Activated CD4-positive, alpha-beta T cell treated with anti-CD3 and anti-CD28 coated beads, Interleukin-2, amount 10 ng/mL, durations not matched to agents 24 days and 14 days (primary cell): ENCODE measurements at places on chromosomes 3 and 15.

DNA sequence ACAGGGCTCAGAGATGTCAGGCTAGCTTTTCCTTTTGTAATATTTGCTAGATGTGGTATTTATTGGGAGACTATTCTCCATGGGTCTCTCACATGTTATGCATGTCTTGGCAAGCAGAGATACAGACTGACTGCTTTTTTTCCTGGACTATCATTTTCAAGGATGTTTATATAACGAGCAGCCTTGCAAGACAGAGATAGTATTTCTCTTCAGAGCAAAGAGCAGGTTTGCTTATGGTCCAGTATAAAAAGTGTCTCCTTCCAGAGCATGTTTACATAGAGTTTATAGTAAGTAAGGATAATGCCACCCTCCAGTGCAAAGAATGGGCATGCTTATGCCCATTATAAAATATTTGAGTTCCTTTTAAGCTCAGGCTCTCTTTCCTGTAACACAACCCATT, 24.6 kb downstream of the GTF2E1 start:
- no peaks in the 10 kb centered on the region for H3K27me3 ChIP-seq
- no peak overlapping the region for H3K27ac ChIP-seq
- H3K4me1 ChIP-seq: peaks cover 26% of the 10 kb centered on the region
- H3K4me3 ChIP-seq: no peak overlapping the region

- peaks cover 39% of the 10 kb centered on the region for H3K36me3 ChIP-seq
- H3K27ac ChIP-seq: no peak overlapping the region
- H3K4me1 ChIP-seq: peaks cover 4% of the 10 kb centered on the region
- no peak overlapping the region for H3K4me3 ChIP-seq
- no peaks in the 10 kb centered on the region for H3K27me3 ChIP-seq
These were observed 162.9 kb downstream of the ITPR1 start for GRCh38 chr3:4656059-4656458.

DNA sequence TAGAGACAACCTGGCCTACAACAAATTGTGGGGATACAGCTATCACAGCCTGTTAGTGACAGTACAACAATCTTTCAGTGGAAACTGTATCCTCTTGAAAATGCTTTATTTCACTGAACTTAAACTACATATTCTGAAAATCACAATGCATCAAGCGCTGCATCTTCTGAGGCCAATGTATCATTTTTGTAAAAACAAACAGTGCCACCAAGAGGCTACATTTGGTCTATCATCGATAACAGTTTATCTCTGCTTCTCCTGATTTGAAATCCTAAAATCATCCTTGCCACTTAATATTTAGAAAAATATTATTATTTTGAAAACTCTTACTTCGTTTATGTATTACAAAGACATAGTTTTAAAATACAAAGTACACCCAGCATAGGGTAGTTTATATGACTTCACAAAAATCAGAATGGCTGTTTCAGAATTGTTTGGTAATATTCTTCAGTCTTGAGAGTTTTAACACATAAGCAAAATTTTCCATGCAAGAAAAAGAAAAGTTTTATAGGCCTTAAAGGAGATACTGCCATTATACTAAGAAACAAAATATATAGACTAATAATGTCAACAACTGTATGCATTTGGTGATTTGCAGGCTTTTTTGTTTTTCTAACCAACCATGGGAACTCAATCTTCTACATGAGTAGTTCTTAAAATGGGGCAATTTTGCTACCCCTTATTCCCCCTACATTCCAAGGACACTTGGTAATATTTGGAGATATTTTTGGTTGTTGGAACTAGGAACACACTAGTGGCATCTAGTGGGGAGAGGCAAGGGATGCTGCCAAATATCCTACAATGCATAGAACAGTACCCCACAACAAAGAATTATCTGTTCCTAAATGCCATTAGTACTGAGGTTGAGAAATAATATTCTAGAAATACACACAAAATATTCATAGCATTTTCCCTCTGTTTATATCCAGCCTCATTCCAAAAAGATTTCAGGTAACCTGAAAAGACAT, 42.3 kb downstream of the WDR72 start:
- H3K36me3 ChIP-seq: no peaks in the 10 kb centered on the region
- DNase-seq: no peak
- H3K4me3 ChIP-seq: no peak overlapping the region
- no peaks in the 10 kb centered on the region for H3K27me3 ChIP-seq

DNA sequence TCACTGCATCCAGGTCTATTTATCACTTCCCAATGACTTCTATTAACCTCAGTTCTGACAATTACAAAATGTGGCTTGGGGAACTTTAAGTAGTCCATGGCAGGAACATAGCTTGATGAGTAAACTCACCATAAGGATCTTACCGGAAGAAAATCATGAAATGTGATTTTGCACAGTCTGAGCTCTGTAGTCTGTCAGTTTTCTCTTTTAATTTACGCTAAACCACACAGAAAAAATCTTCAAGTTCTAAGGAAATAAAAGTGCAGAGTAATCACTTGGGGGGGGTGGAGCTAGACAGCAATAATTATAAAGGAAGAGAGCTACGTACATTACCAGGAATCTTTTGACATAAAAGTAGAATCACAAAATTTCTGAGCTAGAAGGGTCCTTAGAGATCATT, 9.2 kb downstream of the TBC1D5 start:
- H3K4me1 ChIP-seq: peaks cover 19% of the 10 kb centered on the region
- no peak overlapping the region for H3K4me3 ChIP-seq
- peaks cover 39% of the 10 kb centered on the region for H3K36me3 ChIP-seq
- no peak for DNase-seq

- no peak for DNase-seq
- no peaks in the 10 kb centered on the region for H3K36me3 ChIP-seq
- H3K27ac ChIP-seq: no peak overlapping the region
- no peaks in the 10 kb centered on the region for H3K4me1 ChIP-seq
- H3K4me3 ChIP-seq: no peak overlapping the region
- H3K27me3 ChIP-seq: peaks cover 17% of the 10 kb centered on the region
These were observed 79.7 kb downstream of the FBN1 start for GRCh38 chr15:48565560-48566482.

DNA sequence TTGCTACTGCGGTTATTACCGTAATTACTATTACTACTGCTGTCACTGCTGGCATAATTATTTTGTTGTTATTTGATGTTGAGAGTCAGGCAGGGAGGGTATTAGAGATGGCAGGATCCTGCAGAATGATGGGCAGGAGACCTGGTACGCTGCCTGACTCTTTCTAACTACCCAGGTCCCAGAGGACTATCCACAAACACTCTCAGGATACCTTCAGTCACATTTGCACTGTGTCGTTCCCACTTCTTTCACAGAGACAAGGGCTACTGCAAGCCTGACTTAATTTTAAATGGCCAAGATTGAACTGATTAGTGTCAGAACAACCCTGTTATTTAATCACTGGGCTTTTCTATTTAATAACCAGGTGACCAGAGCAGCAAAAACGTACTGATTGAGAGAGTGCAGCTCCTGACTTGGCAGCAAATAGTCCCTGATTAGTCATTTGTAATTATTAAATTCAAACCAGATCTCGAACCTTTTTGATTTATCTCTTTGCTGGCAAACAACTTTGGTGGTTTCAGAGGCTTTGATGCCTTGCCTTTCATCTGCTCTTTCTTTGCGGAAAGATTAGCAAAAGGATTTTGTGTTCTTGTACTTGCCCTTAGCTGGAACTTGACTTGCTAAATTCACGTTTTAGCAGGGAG, 88.8 kb upstream of the ARHGEF3 start:
- no peak overlapping the region for H3K4me3 ChIP-seq
- DNase-seq: no peak
- peaks cover 61% of the 10 kb centered on the region for H3K4me1 ChIP-seq
- peaks cover 4% of the 10 kb centered on the region for H3K36me3 ChIP-seq
- no peak overlapping the region for H3K27ac ChIP-seq

GRCh38 chr3:89474333-89475130, 367.1 kb downstream of the EPHA3 start:
- no peaks in the 10 kb centered on the region for H3K36me3 ChIP-seq
- no peak for DNase-seq
- no peaks in the 10 kb centered on the region for H3K4me1 ChIP-seq

DNA sequence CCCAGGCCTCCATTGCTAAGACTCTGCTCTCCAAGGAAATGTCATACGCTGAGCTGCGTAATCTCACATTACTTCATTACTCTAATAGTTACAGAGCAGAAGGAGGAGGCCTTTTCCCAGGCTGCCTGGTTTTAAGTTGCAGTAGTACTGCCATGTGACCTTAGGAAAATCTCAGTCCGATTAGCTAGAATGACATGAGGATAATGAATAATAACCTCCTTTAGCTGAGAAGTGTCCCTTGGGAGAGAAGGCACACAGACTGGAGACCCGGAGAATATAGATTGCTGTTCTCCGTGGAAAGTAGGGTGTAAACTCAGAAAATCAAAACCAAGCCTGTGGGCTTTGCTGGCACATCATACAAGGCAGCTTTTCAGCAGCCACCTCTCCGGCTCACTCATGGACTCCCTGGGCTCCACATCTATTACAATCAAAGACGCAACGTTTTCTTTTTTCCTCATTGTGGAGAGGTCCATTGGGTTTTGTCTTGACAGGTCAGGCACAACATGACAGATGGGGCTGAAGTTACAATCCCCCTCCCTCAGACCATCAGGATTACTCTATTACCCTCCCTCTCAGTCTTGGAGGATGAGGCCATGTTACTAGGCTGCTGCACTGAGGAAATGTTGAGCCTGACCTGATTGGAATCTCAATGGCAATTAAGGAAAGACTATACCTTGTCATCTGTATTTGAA, 134.8 kb upstream of the MB21D2 start:
- H3K27ac ChIP-seq: no peak overlapping the region
- no peaks in the 10 kb centered on the region for H3K4me1 ChIP-seq
- no peaks in the 10 kb centered on the region for H3K36me3 ChIP-seq
- no peak overlapping the region for H3K4me3 ChIP-seq
- DNase-seq: no peak

DNA sequence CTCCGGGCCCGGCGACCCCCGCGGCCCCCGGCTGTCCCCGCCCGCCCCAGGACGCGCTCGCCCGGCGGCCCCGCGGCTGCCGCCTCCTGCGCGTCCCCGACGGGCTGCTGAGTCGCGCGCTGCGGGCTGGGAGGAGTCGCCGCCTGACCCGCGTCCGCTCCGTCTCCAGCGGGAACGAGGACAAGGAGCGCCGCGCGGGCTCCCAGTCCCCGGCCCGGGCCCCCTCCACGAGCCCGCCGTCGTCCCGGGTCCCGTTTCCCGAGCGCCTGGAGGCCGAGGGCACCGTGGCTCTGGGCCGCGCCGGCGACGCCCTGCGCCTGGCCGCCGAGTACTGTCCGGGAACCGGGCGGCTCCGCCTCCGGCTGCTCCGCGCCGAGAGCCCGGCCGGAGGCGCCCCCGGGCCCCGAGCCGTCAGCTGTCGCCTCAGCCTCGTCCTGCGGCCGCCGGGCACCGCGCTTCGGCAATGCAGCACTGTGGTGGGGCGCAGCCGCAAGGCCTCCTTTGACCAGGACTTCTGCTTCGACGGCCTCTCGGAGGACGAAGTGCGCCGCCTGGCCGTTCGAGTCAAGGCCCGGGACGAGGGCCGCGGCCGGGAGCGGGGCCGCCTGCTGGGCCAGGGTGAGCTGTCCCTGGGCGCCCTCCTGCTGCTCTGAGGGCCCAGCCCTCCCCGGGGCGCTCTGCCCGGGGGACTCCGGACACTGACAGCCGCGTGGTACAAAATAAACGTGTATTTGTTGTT, 1.5 kb downstream of the C2CD4A start:
- H3K4me1 ChIP-seq: peaks cover 19% of the 10 kb centered on the region
- H3K27me3 ChIP-seq: peaks cover 50% of the 10 kb centered on the region
- peak; percentile 76 for DNase-seq
- H3K4me3 ChIP-seq: peak overlapping the region; percentile 79

DNA sequence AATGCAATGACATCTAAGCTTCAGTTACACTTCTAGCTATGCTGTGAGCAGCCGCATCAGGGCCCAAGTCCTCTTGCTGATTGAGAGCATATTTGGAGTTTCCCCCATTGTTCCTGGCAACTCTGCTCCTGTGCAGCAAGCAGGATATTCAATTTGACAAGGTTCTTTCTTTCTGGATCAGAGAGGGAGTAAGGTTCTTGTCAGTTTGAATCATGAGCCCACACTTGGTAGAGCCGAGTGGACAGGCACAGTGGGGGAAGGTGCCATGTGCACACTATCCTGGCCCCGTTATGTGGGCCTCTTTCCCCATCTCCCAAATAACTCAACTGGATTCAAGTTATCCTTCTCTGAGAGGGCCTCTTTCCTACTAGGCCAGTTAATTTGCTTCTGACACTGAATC, 385.4 kb downstream of the ZIC1 start:
- H3K27ac ChIP-seq: no peak overlapping the region
- H3K36me3 ChIP-seq: no peaks in the 10 kb centered on the region
- H3K4me3 ChIP-seq: no peak overlapping the region
- H3K4me1 ChIP-seq: no peaks in the 10 kb centered on the region
- H3K27me3 ChIP-seq: no peaks in the 10 kb centered on the region

- H3K36me3 ChIP-seq: peaks cover 15% of the 10 kb centered on the region
- no peak overlapping the region for H3K27ac ChIP-seq
- no peaks in the 10 kb centered on the region for H3K27me3 ChIP-seq
- no peak overlapping the region for H3K4me3 ChIP-seq
- no peak for DNase-seq
- H3K4me1 ChIP-seq: peaks cover 5% of the 10 kb centered on the region
These were observed 7.8 kb downstream of the ATP6V1A start for GRCh38 chr3:113754494-113755159.

GRCh38 chr15:82635798-82636197, 11.4 kb downstream of the CPEB1 start:
- H3K4me3 ChIP-seq: no peak overlapping the region
- no peaks in the 10 kb centered on the region for H3K36me3 ChIP-seq
- no peak overlapping the region for H3K27ac ChIP-seq
- H3K4me1 ChIP-seq: no peaks in the 10 kb centered on the region
- no peak for DNase-seq
- H3K27me3 ChIP-seq: peaks cover 39% of the 10 kb centered on the region

- H3K36me3 ChIP-seq: no peaks in the 10 kb centered on the region
- H3K4me1 ChIP-seq: no peaks in the 10 kb centered on the region
- H3K27ac ChIP-seq: no peak overlapping the region
- H3K27me3 ChIP-seq: no peaks in the 10 kb centered on the region
- DNase-seq: no peak
- H3K4me3 ChIP-seq: no peak overlapping the region
These were observed 36.6 kb downstream of the AMOTL2 start for GRCh38 chr3:134337511-134338200.

DNA sequence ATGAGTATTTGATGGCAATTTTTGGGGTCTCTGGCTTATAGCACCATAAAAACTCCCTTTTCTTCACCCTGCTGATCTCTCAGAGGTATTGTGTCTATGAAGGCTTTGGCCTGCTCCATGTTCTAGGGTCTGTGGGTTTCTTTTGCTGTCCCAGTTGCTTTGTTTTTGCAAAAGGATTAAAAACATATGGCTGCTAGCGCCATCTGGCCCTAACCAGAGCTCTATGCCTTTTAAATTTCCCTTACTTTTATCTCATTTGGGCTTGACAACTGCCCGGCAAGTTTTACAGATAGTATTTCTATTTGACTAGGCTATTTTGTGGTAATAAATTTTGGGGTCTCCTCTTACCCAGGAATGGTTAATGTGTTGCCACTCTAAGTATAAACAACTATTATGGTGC, 6.4 kb upstream of the GHRL start:
- DNase-seq: no peak
- H3K27me3 ChIP-seq: no peaks in the 10 kb centered on the region
- no peak overlapping the region for H3K4me3 ChIP-seq

- DNase-seq: no peak
- H3K4me1 ChIP-seq: peaks cover 7% of the 10 kb centered on the region
- H3K27me3 ChIP-seq: no peaks in the 10 kb centered on the region
- peaks cover 18% of the 10 kb centered on the region for H3K36me3 ChIP-seq
These were observed 5.5 kb upstream of the RSL24D1 start for GRCh38 chr15:55202206-55202605.
